Activated CD8-positive, alpha-beta T cell treated with anti-CD3 and anti-CD28 coated beads for 36 hours (primary cell): ENCODE measurements at places on chromosomes 6 and 20. TPM values are rescaled to one million over a fixed set of nuclear protein-coding genes. Genes with fewer than 3 reads are reported as not detected.
A peak's percentile ranks its signal among the peaks of the same experiment; 100 is the strongest.

The PNPLA1 gene
- total RNA-seq = not detected

The DEFB124 gene
- not detected for total RNA-seq

- H3K4me3 ChIP-seq = no peak overlapping the region
- no peak for DNase-seq
- H3K4me1 ChIP-seq = no peaks in the 10 kb centered on the region
- H3K27ac ChIP-seq = no peak overlapping the region
Observed at GRCh38 chr20:62200491-62201172, 17.8 kb downstream of the MTG2 start.

DNA sequence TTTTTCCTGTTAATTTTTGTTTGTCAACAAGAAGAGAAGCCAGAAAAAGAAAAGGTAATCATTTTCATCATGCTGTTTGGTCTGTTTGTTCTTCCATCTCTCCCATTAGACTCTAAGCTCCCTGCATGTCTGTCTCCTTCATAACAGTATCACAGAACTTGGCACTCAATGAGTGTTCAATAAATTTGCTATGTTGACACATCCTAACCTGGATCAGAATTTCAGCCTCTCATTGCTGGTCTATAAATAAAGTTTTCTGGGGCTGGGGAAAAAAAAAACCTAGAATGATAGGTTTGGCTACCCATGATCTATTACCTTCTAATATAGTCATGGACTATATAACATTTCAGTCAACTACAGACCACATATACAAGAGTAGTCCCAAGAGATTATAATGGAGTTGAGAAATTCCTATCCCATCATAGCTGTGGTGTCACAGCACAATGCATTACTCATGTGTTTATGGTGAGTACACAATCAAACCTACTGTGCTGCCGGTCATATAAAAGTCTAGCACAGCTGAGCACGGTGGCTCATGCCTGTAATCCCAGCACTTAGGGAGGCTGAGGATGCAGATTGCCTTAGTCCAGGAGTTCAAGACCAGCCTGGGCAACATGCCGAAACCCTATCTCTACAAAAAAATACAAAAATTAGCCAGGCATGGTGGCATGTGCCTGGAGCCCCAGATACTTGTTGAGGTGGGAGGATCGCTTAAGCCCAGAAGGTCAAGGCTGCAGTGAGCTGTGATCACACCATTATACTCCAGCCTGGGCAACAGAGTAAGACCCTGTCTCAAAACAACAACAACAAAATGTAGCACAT lies 5.9 kb downstream of the NUDT3 start:
- H3K27ac ChIP-seq = no peak overlapping the region
- peaks cover 34% of the 10 kb centered on the region for H3K4me1 ChIP-seq
- no peak for DNase-seq
- H3K4me3 ChIP-seq = no peak overlapping the region
- no peaks in the 10 kb centered on the region for H3K36me3 ChIP-seq
- no peaks in the 10 kb centered on the region for H3K27me3 ChIP-seq

The GPX5 gene
- total RNA-seq = not detected

The DNAH8 gene
- total RNA-seq = not detected

The MACROD2 gene
- not detected for total RNA-seq

DNA sequence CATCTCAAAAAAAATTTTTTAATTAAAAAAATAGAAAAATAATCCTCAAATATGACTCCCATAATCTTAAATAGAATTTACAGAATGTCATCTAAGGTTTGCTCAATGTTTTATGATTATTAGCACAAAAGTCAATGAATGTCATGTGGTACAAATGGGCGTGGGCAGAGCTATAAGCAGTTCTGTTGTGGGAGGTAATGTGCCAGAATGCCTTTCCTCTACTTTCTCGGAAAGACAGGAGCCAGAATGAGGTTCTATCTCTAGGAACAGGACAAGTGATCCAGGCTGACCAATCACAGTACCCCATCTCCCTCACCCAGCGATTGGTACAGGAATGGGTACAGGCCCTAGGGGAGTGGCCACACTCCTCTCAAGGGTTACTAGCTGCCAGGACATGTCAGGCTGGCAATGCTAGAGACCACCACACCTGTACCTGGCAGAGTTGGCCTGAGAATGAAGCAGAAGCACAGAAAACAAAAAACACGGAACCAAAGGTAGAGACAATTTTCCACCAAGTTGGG lies 15.1 kb downstream of the RALGAPA2 start:
- H3K27me3 ChIP-seq = no peaks in the 10 kb centered on the region
- no peak overlapping the region for H3K4me3 ChIP-seq
- no peak overlapping the region for H3K27ac ChIP-seq

DNA sequence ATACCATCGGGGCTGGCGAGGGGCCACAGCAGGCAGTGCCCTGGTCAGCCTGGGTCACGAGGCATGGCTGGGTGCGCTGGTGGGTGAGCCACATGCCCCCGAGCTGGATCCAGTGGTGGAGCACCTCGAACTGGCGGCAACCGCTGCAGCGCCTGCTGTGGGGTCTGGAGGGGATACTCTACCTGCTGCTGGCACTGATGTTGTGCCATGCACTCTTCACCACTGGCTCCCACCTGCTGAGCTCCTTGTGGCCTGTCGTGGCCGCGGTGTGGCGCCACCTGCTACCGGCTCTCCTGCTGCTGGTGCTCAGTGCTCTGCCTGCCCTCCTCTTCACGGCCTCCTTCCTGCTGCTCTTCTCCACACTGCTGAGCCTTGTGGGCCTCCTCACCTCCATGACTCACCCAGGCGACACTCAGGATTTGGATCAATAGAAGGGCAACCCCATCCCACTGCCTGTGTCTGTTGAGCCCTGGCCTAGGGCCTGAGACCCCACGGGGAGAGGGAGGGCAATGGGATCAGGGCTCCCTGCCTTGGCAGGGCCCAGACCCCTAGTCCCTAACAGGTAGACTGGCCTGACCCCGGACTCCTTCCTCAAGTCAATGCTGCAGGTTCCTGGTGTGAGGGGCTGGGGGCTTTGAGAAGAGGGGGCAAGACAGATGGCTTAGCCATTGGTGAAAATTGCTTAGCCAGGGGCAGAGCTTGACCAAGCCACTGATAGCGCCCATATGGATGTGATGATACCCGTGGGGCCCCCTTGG lies 598 bp downstream of the TMEM239 start:
- H3K36me3 ChIP-seq = no peaks in the 10 kb centered on the region
- peaks cover 29% of the 10 kb centered on the region for H3K27me3 ChIP-seq
- peak; percentile 45 for DNase-seq
- no peak overlapping the region for H3K4me3 ChIP-seq
- H3K27ac ChIP-seq = no peak overlapping the region

DNA sequence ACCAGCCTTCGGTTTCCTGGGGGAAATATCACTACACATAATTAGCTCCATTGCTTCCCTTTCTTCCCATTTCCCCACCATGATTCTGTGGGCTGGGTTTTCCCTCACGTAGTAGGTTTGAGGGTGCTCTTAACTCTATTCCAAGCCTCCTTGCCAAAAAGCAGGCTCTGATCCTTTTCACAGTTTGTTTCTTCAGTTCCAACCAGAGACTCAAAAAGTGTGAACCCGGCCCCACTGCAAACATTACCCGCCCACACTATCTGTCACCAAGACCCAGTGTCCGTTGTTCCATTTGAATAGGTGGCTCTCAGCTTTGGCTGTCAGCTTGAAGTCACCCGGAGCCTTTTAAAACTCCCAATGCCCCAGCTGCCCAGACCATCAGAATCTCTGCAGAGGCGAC lies 11.8 kb upstream of the NAA20 start:
- H3K36me3 ChIP-seq = no peaks in the 10 kb centered on the region
- DNase-seq = no peak
- no peak overlapping the region for H3K4me3 ChIP-seq
- peaks cover 30% of the 10 kb centered on the region for H3K27me3 ChIP-seq

DNA sequence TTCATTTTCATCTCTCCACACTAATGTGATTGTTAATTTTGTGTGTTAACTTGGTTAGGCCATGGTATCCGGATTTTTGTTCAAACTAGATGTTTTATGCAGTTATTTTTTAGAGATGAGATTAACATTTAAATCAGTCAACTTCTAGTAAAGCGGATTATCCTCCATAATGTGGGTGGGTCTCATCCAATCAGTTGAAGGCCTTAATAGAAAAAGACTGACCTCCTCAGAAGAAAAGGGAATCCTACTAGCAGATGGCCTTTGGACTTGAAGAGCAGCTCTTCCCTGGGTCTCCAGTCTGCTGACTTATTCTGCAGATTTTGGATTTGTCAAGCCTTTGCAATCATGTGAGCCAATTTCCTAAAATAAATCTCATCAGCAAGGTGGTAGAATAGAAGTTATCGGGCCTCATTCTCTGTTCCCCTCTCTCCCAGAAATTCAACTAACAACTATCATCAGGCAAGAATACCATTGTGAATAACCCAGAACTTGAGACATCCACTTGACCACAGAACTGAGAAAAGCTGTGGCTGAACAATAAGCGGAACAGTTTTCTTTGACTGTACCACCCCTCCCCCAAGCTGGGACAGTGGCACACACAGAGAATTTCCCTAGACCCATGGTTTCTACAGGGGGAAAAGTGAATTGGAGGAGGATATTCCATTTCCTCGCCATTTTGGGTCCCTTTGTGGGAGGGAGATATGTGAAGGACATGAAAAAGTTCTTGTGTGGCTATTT lies 323.0 kb downstream of the UTRN start:
- DNase-seq = no peak
- H3K36me3 ChIP-seq = peaks cover 9% of the 10 kb centered on the region
- H3K27ac ChIP-seq = no peak overlapping the region
- peaks cover 36% of the 10 kb centered on the region for H3K4me1 ChIP-seq

DNA sequence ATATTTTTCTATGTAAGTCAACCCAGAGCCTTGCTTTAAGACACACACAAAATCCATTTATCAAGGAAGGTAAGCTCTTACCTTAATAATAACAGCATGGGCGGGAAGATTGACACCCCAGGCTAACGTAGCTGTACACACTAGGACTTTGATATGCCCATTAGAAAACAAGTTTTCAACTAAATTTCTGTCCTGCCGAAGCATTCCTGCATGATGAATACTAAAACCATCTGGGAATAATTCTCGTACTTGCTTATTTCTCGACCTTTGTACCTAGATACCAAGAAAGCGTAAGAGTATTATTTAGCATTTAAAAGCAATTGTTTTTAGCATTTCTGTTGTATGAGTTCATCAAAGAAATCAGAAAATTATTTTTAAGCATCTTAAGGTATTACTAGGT lies 197.5 kb upstream of the SIM1 start:
- no peaks in the 10 kb centered on the region for H3K27me3 ChIP-seq
- DNase-seq = no peak
- H3K4me3 ChIP-seq = no peak overlapping the region
- peaks cover 3% of the 10 kb centered on the region for H3K36me3 ChIP-seq

DNA sequence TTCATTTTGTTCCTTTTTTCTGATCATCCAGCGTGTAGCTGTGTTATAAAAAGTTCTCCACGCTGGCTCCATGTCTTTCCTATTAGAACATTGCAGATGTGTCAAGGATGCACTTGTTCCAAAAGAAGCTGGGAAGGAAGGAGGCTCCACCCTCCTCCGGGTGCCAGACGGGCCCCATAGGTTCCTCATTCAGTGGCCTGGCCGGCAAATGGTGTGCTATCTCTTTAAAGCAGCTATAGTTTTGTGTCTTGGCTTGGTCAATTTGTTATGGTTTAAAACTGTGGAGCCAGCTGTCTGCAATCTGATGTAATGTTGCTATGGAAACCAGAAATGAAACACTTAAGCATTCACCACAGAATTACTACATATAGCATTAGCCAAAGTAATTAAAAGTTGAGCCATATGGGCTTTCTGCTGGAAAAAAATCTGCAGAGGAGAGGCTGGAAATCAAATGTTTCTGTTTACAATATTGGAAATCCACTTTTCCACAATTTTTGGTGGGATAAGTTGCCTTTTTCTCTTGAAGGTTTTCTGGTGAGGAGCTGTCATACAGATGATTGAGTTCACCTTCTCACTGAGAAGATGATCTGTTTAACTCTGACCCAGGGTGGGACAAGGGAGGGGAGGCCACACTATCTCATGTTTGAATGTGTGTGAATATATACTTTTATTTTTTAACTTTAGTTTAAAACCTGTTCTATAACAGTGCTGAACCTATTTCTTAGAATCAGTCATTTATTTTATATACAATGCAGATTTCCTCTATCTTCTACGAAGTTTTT lies 167.4 kb downstream of the SASH1 start:
- no peak overlapping the region for H3K27ac ChIP-seq
- H3K36me3 ChIP-seq = no peaks in the 10 kb centered on the region

The CNR1 gene
- not detected for total RNA-seq

GRCh38 chr6:14458669-14459266 lies 341.2 kb downstream of the CD83 start:
- no peaks in the 10 kb centered on the region for H3K36me3 ChIP-seq
- no peak for DNase-seq
- peaks cover 20% of the 10 kb centered on the region for H3K4me1 ChIP-seq
- peaks cover 2% of the 10 kb centered on the region for H3K27me3 ChIP-seq
- no peak overlapping the region for H3K27ac ChIP-seq

DNA sequence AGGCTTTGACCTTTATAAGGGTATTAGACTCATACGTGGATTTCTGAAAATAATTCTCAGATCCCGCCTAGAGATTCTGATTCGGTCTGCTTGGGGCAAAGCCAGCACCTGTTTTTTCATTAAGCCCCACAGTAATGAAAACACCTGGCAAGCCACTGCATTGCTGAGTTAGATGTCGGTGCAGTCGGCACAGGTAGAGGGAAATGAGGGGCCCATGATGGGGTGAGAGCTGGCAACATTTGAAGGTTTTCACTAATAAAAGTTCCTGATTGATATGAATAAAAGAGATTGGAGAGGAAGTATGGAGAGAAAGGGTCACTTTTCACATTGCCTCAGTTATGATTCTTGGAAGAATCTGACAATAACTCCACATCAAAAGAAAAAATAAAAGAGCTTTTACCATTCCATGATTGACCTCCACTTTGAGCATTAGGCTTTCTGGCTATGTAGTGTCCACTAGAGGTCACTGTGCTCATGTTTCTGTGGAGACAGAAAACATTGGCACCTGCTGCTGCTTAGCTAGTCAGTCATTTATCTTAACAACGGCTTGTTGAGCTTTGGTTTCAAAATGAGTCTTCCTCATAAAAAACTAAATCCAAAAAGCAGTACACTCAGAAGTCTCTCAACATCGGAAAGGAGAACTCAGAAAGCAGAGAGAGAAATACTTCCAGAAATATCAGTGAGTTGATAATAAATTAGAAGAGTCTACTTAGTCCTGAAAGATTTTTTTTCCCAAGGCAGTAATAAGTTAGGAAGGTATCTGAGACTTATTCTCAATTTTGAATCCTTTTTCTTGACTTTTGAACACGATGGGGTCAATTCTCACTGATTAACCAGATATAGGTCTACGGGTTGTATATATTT lies 53.3 kb upstream of the KLHL31 start:
- peak; percentile 52 for DNase-seq
- peaks cover 8% of the 10 kb centered on the region for H3K27me3 ChIP-seq
- H3K36me3 ChIP-seq = no peaks in the 10 kb centered on the region
- no peak overlapping the region for H3K4me3 ChIP-seq
- peaks cover 4% of the 10 kb centered on the region for H3K4me1 ChIP-seq

The TBXT gene
- total RNA-seq = not detected

The KIAA0408 gene
- 2.6 TPM for total RNA-seq

DNA sequence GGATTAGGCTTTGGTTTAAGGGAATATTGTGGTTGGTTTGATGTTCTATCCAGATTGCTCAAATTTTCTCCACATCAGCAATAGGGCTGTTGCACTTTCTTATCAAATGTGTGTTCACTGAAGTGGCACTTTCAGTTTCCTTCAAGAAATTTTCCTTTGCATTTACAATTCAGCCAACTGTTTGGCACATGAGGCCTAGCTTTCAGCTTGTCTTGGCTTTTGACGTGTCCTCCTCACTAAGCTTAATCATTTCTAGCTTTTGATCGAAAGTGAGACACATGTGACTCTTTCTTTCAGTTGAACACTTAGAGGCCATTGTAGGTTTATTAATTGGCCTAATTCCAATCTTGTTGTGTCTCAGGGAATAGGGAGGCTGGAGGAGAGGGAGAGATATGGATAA lies 104.8 kb downstream of the FLRT3 start:
- no peaks in the 10 kb centered on the region for H3K36me3 ChIP-seq
- H3K4me1 ChIP-seq = no peaks in the 10 kb centered on the region
